MM.1S (cell line): ENCODE measurements at places on chromosomes 4 and X.

DNA sequence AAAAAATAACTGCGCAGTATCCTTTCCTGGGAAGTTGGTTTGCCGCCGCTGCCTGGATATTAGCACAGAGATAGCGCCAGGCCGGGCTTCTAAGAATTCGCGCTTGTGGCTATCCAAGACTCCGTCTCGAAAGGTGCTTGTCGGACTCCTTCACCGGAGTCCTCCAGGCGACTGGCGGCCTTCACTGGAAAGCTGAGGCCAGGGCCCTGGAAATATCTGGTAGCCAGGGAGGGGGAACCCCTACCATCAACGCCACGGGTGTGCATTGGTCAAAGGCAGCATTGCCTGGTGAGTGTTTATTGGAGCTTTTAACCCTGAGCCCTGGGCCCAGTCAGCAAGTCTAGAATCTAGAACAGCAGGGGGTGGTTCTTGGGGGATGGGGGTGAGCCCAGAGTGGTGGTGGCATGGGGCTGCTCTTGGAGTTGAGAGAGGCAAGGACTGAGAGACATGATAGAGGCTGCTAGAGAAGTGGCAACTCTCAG, 577 bp upstream of the PIM2 start:
- H3K36me3 ChIP-seq, result peaks cover 18% of the 10 kb centered on the region
- peak overlapping the region; percentile 98 for H3K27ac ChIP-seq
- no peaks in the 10 kb centered on the region for H3K27me3 ChIP-seq

- no peaks in the 10 kb centered on the region for H3K27me3 ChIP-seq
- H3K4me3 ChIP-seq, result no peak overlapping the region
- no peak overlapping the region for H3K27ac ChIP-seq
- no peak for DNase-seq
- no peaks in the 10 kb centered on the region for H3K36me3 ChIP-seq
- no peaks in the 10 kb centered on the region for H3K4me1 ChIP-seq
These were observed 15.6 kb downstream of the FLNA start for GRCh38 chrX:154358829-154359228.

DNA sequence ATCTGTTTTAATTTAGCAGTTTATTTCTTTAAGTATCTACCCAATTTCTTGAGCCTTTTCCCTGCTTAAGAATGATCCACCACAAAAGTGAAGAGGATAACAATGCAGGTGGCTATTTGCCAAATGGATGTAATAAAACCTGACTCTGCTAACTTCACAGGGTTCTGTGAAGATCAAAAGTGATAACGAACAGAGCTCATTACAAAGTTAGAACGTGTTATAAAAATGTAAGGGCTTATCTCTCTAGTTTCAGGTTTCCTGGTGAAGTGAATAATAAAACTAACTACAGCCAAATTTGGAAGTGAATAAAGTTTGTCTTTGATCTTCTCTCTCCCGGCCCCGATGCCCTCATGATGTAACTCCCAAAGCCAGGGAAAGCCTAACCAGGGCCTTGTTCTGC, 497.9 kb downstream of the SMARCA1 start:
- H3K27me3 ChIP-seq, result no peaks in the 10 kb centered on the region
- no peak overlapping the region for H3K4me3 ChIP-seq
- no peaks in the 10 kb centered on the region for H3K4me1 ChIP-seq
- H3K27ac ChIP-seq, result no peak overlapping the region
- H3K36me3 ChIP-seq, result no peaks in the 10 kb centered on the region

GRCh38 chr4:6595897-6596537, 21.0 kb downstream of the MAN2B2 start:
- H3K36me3 ChIP-seq, result no peaks in the 10 kb centered on the region
- no peak for DNase-seq
- H3K4me1 ChIP-seq, result no peaks in the 10 kb centered on the region
- no peaks in the 10 kb centered on the region for H3K27me3 ChIP-seq
- H3K27ac ChIP-seq, result no peak overlapping the region

- H3K36me3 ChIP-seq, result no peaks in the 10 kb centered on the region
- no peak overlapping the region for H3K4me3 ChIP-seq
- DNase-seq, result no peak
- no peak overlapping the region for H3K27ac ChIP-seq
- H3K4me1 ChIP-seq, result peaks cover 15% of the 10 kb centered on the region
These were observed 116.0 kb downstream of the CT47B1 start for GRCh38 chrX:120759685-120760084.

- peaks cover 96% of the 10 kb centered on the region for H3K27me3 ChIP-seq
- no peaks in the 10 kb centered on the region for H3K36me3 ChIP-seq
- no peak for DNase-seq
- no peaks in the 10 kb centered on the region for H3K4me1 ChIP-seq
These were observed 116.8 kb downstream of the SORCS2 start for GRCh38 chr4:7309181-7309580.

- H3K4me1 ChIP-seq, result no peaks in the 10 kb centered on the region
- H3K27me3 ChIP-seq, result no peaks in the 10 kb centered on the region
- no peak for DNase-seq
- H3K27ac ChIP-seq, result no peak overlapping the region
These were observed 56.6 kb downstream of the DKK2 start for GRCh38 chr4:106979476-106979875.

GRCh38 chr4:24477919-24478318, 106.4 kb downstream of the DHX15 start:
- DNase-seq, result no peak
- no peaks in the 10 kb centered on the region for H3K4me1 ChIP-seq
- no peaks in the 10 kb centered on the region for H3K27me3 ChIP-seq
- H3K27ac ChIP-seq, result no peak overlapping the region

DNA sequence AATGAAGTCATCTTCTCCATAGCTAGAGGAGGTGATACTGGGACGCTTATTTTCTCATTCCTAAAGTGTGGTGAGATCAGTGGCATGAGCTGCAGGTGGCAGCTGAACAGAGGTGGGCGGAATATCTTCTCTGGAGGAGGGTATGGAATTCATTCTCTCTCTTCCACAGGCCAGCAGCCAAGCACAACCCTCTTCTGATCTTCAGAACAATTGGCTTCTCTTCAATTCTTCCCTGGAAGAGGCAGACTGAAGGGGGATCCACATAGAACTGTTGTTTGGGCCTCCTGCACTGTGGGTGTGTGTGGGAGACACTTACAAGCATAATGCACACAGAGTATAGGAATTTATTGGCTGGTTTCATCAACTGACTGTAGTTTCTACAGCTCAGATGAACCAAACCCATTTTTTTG, 180.4 kb upstream of the RASGEF1B start:
- peaks cover 42% of the 10 kb centered on the region for H3K4me1 ChIP-seq
- DNase-seq, result no peak
- H3K27me3 ChIP-seq, result no peaks in the 10 kb centered on the region
- H3K36me3 ChIP-seq, result no peaks in the 10 kb centered on the region
